Stimulated activated CD4-positive, alpha-beta T cell treated with anti-CD3 and anti-CD28 coated beads, TNF-alpha, amount 100 ng/mL, for 4 hours (primary cell): ENCODE measurements at places on chromosomes 11 and 22.
A peak's percentile ranks its signal among the peaks of the same experiment; 100 is the strongest.

DNA sequence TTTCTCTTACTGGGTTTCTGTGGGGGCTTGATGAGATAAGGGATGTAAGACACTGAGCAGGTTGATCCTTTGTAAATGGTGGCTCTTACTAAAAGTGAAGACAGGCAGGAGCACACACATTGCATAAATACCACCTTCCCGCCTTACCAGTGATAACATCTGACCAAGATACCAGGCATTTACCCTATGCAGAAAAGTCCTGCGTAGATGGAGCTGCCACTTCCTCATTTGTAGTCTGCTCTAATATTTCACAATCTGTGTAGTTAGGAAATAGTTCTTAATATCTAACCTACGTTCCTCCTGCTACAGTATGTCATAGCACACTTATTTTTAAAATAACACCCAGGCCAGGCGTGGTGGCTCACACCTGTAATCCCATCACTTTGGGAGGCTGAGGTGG, 23.9 kb upstream of the SWAP70 start:
- DNase-seq, result no peak

DNA sequence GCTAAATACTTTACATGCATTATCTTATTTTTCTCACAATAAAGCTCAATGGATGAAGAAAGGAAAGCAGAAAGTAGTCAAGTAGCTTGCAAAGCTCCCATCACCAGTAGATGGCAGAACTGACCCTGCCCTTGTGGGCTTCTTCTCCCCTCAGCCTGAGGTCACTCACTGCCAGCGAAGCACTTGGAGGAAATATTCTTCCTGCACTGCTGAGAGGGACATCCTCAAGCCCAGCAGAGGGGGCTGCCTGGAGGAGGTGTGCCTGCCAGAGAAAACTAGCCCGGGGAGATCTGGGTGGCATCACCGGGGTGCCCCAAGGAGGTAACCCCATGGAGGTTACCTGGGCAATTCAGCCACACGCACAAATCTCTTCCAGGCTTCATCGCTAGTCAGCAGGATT, 6.6 kb downstream of the APOL4 start:
- peak; percentile 18 for DNase-seq

- DNase-seq, result no peak
Measured at GRCh38 chr22:40236131-40236665, 58.5 kb downstream of the TNRC6B start.

DNA sequence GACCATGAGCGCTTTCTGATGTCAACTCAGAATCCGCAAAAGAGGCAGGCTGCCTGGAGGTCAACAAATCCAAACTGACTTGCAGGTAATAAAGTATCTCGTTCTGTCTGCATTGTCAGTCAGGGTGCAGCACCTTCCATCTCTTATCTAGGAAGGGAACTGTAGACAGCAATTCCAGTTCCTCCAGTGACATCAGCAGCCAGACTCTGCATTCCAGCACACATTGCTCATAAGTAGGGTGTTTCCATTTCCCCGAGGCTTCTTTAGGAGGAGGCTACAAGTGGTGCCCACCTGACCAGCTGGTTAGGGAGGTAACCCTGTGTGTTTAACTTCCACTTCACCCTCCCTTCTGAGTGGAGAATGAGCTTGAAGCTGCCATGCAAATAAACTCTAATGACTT, 53.3 kb downstream of the NTM start:
- no peak for DNase-seq

GRCh38 chr11:103967985-103968384, 68.5 kb upstream of the DDI1 start:
- DNase-seq, result no peak

DNA sequence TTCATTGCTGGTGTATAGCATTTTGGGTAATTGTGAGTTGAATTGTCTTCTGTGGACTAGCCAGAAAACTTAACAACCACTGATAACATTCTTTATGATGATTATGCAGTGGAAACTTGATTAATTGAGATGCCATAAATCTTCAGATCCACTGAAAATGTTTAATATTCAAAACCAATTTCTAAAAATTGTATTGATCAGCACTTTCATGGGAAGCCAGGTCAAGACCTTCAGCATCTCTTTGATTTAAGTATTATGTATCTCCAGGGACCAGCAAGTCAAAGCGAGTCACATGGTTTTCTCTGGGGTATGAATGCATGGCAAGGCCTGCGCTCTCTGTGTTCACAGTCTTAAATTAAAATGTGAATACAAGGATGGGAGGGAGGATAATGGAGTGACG, 596.9 kb downstream of the OPCML start:
- DNase-seq, result no peak

- no peak for DNase-seq
Measured at GRCh38 chr22:33785283-33785968, 134.8 kb downstream of the LARGE1 start.

DNA sequence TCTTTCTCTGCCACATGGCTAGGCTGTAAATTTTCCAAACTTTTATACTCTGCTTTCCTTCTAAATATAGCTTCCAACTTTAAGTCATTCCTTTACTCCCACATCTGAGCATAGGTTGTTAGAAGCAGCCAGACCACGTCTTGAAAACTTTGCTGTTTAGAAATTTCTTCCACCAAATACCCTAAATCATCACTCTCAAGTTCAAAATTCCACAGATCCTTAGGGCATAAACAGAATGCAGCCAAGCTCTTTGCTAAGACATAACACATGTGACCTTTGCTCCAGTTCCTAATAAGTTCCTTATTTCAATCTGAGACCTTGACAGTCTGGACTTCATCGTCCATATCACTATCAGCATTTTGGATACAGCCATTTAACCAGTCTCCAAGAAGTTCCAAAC, 749.9 kb downstream of the METTL15 start:
- DNase-seq, result no peak

DNA sequence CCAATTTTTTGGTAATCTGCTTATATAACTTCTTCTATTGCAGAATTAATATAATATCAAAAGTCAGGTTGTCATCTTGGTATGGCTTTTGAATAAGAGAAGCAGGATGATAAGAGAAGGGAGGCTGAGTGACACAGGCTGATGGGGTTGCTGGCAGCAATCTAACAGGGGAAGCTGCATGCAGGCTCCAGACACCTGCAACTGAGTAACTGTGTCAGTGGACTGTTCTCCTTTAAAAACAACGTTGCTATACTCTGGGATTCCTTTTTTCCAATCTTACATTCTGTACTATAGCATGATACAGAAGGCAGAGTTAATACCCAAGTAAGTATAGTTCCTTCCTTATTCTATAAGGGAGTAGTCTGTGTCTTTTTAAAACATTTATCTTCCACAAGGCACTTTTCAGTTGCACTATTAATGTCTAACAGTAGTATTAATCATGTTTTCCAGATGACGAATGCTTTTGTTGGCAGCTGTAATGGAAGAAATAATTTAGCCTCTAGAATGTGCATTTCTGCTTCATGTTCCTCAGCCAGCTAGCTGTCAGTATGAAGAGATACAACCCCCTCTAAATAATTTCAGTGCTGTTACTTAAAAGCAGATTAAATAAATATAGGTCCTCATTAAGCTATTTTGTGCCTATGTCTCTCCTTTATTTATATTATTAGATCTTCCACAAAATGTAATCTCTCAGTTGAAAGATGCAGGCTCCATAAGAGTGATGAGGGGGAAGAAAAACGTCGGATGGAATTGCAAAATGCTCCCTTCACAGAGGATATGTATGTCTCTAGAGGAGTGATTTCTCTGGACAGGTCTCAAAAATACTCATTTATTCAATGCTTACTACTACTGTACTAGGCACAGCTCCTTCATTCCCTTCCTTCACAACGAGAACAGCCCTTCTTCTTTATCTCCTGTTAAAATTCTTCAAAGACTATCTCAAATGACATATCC, 50.8 kb downstream of the ATG16L2 start:
- DNase-seq, result no peak

DNA sequence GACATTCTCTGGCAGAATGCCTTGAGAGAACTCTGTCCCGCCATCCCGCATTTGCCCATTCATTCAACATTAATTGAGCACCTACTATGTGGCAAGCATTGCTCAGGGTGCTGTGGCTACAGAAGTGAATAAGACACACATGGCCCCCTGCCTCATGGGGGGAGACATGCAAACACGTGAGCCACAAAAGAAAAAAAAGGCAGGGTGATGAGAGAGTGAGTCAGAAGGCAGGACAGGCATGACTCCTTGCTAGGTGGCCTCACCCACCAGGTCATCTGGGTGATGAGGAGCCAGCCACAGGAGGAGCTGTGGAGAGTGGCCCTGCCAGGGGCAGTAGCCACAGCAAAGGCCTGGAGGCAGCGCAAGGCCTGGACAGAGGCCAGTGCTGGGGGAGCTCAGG, 4.9 kb downstream of the CHRM4 start:
- DNase-seq, result no peak

DNA sequence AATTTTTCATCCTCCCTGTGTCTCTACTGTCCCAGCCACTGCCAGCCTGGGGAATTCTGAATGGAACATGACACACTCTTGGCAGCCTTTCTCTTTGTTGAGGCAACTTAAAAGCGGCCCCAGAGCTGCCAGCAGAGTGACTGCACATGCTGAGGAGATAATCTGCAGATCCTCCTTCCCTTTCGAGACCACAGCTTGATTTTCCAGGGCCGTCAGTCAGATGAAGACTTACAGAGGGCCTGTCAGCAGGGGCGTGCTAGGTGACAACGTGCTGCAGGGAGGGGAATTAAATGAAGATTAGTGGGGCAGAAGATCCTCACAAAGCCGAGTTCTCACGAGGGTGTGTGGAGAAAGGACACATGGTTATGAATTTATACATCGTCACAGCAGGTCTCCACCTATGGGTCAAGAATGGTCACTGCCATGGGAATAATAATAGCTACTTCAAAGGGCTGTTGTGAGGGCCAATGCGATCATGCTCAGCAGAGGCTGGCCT, 193.5 kb upstream of the PITPNB start:
- DNase-seq, result no peak

DNA sequence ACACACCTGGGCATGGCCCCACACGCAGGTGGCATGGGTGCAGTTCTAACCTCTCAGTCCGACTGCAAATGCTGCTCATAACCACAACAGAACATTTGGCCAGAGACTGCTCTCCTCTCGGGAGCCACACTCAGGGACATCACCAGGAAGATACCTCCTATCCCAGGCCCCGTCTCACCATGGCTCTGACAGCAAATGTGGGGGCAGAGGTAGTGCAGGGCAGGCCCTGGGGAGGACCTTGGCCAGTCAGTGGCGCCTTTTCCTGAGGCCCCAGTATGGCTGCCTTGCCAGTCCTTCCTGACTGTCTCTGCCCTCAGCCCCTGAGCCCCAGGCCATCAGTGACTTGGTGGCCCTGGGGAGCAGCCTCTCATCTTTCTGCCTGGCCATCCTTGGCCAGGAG, 2.8 kb downstream of the KRTAP5-6 start:
- DNase-seq, result no peak

- DNase-seq, result no peak
Measured at GRCh38 chr11:19359221-19360000, 118.7 kb upstream of the E2F8 start.

- DNase-seq, result no peak
Measured at GRCh38 chr22:37186228-37186996, 1.6 kb downstream of the C1QTNF6 start.

- DNase-seq, result peak; percentile 1
Measured at GRCh38 chr11:11620173-11620920, 1.5 kb downstream of the GALNT18 start.

- DNase-seq, result no peak
Measured at GRCh38 chr11:65394125-65394536, 7.7 kb downstream of the FRMD8 start.

GRCh38 chr11:64356498-64357411, 2.2 kb upstream of the RPS6KA4 start:
- no peak for DNase-seq

DNA sequence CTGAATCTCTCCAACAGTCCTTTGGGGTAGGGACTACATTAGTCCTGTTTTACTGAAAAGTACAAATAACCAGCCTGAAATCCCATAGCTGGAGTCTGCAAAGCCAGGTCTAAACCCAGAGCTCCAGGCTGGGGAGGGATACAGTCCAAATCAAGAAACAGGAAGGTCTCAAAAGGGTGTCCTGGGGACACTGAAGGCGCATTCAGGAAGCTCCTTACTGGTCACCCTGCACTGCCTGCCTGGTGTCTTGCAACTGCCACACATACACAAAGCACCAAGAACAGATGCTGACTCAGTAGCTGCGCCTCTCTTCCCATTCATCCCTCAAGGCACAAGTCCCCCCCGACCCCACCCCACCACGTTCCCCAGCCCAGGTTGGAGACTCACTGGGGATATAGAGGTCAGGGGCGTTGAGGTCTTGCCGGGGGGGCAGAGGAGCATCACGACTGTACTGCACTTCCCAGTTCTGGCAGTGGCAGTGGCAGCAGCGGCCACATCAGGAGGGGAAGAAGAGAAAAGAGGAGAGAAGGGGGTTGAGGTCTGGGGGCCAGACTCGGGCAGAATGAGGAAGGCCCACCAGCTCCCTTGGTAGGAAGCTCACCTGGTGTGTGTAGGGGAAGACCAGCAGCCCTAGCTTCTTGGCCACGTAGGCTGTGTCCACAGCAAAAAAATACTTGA, 1.6 kb downstream of the YIF1A start:
- no peak for DNase-seq

DNA sequence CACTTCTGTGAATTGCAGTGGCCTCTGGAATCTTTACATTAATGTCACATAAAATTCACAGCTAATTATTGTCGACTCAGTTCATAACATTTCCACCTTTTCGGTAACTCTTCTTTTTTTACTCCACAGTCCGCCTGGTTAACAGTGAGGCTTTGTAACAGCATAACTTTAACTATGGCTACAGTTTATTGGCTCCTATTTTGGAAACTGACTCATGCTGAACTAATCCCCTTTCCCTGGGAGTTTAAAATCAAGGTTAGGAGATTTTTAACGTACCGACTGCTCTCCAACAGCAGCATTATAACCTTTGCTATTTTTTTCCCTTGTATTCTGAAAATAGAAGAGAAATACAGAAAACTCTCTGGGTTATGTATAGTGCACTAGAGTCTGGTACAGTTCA, 3.2 kb upstream of the POGLUT3 start:
- DNase-seq, result no peak

GRCh38 chr11:117819096-117820040, 5.2 kb downstream of the FXYD2 start:
- DNase-seq, result no peak

DNA sequence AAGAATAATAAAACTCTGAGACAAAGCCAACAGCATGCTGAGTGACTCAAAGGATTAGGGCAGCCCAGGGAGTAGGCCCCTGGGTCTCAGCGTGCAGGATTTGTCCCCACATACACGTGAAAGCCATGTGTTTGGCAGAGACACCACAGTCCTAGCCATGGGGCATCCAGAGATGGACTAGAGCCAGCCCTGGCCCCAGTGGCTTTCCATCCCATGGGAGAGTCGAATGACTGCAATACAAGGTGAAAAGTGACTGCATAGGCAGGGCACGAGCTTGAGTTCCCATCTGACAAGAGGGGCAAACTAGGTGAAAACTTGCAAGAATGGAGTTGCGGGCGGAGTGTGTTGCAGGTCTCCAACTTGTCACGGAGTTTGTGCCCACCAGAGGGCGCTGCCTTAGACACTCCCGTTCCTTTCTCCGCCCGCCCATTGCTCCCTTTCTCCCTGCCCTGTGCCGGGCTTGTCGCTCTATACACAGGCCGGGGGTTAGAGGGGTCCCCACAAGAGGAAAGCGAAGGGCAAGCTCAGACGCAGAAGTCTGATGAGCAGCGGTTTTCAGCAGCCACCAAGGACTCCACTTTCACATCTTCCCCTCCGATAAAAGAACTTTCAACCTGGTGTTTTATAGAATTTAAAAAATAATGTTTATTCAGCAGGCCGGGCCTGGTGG, 24.2 kb downstream of the TSKU start:
- peak; percentile 48 for DNase-seq

GRCh38 chr11:96287822-96288439, 55.1 kb downstream of the MAML2 start:
- DNase-seq, result no peak
